Calu3 (cell line): ENCODE measurements at places on chromosomes 12 and 14.
A peak's percentile ranks its signal among the peaks of the same experiment; 100 is the strongest.

GRCh38 chr12:19760611-19761010, 321.3 kb downstream of the AEBP2 start:
- no peak for DNase-seq

GRCh38 chr12:24979329-24979728, 30.4 kb upstream of the BCAT1 start:
- DNase-seq: no peak

DNA sequence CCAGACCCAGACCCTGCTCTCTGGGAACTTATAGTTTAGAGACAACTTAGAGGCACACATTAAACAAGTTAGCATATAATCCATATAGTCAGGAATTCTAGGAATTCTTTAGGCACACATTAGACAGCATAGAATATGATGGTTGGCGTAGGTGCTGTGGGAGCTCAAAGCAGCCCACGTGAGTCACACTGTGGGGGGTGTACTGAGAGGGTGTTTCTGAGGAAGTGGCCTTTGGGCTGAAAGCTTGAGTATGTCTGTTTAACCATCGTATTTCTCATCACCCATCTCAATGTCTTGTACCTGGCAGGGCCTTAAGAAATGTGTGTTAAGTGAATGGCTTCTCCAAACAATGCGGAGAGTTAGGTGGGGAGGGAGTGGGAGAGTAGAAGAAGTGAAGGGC, 67.2 kb downstream of the TMEM30B start:
- no peak for DNase-seq

DNA sequence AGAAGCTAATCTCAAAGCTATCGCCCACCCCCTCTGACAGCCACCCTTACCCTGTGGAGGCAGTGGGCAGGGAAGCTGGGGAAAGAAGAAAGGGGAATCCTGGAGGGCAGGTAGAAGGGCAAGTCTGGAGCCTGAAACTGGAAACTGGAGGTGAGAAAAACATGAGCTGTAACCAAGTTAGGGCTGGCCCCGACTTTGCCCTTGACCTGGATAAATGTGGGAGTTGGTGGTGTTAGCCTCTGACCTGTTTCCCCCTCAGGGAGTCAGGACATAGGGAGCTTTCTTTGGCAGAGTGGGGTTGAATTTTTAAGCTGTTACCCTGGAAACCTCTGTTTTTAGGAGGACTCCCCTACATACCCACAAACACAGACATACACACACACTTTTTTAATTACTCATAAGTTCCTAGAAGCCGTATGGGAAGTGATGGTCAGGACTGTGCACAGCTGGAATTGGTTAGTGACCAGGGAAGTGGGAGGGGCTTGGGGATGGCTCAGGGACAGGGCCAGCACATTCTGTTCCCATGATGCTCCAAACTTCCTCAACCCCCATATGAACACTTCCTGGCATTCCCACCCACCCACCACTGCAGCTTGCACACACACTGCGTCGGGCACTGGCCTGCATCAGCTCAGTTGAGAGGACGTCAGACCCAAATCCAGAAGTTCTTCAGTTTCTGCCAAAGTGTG, 5.0 kb upstream of the MMP19 start:
- DNase-seq: no peak

GRCh38 chr12:43812057-43812456, 5.9 kb upstream of the TWF1 start:
- DNase-seq: no peak

DNA sequence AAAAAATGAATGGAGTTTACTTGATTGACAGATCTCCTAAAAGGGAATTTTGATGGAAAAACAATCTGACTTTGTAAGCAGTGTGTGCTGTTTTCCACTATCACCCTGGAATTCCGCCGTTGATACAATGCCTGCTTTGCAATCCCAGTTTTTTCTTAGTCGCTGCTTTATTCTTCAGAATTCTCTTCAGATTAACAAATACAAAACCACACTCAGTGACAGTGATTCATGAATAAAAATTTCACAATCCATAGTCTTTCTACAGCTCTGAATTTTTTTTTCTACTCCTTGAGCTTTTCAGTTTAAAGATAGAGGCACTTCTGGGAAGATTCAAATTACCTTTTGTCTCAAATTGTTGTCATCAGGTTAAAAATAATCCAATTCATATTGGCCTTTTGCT, 44.6 kb upstream of the KITLG start:
- no peak for DNase-seq

DNA sequence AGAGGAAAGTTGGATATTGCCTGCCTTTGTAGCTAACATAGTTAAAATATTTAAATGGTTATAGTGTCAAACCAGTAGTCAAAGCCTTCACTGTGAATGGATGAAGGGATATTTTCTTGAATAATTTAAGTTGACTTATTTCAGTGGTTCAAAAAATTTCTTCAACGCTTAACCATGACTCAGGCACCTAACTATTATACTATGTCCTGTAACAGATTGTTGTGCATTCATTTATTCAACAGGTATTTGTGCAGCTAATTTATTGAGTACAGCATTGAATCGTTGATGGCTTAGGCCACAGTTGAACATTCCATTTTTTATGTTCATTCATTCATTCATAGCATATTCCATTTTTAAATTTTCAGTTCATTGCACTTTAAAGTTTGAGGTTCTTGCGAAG, 9.2 kb downstream of the HIF1A start:
- DNase-seq: no peak

DNA sequence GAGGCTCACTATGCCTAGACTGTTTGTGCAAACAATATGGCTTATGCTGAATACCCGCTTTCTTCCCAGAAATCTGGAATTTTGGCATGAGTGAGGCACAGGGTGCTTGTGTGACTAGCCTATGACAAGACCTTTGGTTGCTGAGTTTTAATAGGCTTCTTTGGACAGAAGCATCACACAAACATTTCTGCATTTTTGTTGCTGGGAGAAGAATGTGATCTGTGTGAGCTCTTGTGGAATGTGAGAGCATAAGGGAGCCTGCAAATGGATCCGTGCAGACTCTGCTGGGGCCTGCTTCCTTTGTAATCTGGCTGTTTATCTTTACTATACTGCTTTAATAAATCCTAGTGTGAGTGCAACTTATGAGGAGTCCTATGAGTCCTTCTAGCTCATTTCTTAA, 83.0 kb upstream of the ZDHHC17 start:
- DNase-seq: no peak

DNA sequence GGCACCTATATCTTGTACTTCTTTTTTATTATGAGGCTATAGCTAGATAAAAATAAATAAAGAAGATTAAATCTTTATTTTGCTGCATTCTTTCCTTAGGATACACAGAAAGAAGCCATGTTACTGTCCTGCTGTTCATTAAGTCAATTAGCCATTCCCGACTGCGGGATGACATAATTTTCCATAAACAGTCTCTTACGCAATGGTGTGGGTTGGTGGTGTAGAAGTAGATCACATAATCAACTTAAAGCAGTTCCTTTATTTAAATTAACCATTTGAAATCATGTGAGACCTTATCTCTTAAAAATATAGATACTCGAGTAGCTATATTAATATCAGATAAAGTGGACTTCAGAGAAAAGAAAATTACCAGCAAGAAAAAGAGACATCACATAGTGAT, 40.2 kb downstream of the TAOK3 start:
- no peak for DNase-seq

- DNase-seq: peak; percentile 87
Measured at GRCh38 chr14:61321385-61322010, at the start of gene PRKCH. TSS of gene PRKCH (plus strand) at chr14:61321579. CDS start at chr14:61322102, 523 bp downstream.

DNA sequence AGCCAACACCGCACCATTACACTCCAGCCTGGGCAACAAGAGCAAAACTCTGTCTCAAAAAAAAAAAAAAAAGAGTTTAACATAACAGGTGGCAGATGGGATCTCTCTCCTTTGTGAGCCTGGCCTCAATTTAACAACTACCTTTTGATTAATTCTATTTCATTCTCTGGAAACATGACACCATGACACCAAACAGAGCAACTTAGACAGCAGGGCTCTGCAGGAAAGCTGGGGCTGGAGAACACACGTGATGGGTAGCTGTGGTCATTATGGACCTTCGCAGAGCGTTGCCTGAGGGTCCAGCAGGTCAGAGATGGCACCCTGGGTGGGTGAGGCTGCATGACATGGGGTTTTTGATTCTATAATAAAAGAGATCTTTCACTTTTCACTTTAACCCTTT, 1.7 kb upstream of the DGLUCY start:
- DNase-seq: no peak

- no peak for DNase-seq
Measured at GRCh38 chr14:95543021-95543420, 8.2 kb downstream of the GLRX5 start.

GRCh38 chr12:114360485-114360884, 45.5 kb downstream of the TBX5 start:
- no peak for DNase-seq

- DNase-seq: no peak
Measured at GRCh38 chr14:102929241-102930137, 7.0 kb downstream of the AMN start.

GRCh38 chr12:130488358-130488710, 150.6 kb downstream of the PIWIL1 start:
- no peak for DNase-seq

DNA sequence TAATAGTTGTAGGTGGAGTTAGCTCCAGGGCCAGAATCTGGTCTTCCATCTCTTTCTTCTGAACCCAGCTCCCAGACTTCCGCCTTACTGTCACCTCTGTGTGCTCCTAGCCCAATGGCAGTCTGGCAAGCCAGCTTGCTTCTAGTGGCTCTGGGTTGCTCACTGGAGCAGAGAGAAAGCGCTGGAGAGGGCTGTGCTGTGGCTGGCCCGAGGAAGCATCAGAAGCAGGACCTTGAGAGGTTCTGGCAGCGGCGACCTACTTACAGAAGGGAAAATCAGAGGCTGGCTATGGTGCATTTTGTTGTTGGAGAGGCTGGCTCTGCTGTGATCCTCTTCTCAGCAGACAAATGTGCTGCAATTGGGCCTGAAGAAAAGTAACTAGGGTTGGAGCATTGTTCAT, 28.6 kb downstream of the KCNA5 start:
- no peak for DNase-seq

GRCh38 chr14:74480046-74480445, 13.1 kb downstream of the NPC2 start:
- no peak for DNase-seq

DNA sequence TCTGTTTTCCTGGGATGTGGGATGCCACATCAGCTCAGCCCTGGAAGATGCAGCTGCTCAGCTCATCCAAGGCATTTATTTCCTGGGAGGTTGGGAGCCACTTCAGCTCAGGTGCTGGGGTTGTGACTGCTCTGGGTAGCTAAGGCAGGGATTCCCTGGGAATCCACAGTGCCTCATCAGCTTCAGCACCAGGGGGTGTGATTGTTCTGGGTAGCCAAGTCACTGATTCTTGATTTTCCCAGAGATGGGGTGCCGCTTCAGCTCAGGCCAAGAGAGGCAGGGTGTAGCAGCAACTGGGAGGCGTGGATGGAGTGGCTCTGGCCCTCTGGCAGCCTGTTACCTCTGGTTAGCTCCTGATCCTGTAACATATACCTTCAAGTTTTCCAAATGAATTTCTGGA, 81.3 kb upstream of the PRMT8 start:
- DNase-seq: no peak

DNA sequence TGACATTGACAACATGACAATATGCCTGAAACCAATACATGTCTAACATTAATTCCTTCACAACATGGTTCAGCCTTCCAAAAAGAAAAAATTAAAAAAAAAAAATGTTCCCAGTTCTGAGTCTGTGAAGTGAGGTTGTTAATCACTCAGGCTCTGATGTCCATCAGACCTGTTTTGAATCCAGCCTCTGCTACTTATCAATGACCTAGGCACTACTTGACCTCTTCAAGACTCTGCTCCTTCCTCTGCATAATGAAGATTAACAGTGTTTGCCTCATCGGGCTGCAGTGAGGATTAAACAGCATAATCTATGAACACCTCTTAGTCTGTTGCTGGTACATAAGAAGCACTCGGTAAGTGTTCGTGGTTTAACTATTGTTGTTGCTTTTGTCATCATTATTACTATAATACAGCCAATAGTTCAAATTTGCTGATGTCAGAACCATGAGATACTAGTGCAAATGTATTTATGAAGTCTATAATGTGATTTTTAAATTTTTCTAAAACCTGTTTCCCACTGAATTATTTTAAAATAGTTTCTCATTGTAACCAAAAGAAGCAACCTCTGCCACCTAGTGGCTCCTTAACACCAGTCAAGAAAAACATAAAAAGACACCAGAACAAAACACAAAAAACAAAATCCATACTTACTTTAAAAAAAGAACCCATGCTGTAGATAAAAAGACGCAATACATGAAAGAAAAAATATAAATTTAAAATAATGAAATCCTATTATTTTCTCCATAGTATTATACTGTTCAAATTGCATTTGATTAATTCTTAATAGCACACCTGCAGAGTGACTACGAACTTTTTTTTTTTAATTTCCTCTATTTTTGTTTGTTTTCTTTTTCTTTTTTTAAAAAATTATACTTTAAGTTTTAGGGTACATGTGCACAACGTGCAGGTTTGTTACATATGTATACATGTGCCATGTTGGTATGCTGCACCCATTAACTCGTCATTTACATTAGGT, 20.3 kb upstream of the TMX1 start:
- peak; percentile 9 for DNase-seq

DNA sequence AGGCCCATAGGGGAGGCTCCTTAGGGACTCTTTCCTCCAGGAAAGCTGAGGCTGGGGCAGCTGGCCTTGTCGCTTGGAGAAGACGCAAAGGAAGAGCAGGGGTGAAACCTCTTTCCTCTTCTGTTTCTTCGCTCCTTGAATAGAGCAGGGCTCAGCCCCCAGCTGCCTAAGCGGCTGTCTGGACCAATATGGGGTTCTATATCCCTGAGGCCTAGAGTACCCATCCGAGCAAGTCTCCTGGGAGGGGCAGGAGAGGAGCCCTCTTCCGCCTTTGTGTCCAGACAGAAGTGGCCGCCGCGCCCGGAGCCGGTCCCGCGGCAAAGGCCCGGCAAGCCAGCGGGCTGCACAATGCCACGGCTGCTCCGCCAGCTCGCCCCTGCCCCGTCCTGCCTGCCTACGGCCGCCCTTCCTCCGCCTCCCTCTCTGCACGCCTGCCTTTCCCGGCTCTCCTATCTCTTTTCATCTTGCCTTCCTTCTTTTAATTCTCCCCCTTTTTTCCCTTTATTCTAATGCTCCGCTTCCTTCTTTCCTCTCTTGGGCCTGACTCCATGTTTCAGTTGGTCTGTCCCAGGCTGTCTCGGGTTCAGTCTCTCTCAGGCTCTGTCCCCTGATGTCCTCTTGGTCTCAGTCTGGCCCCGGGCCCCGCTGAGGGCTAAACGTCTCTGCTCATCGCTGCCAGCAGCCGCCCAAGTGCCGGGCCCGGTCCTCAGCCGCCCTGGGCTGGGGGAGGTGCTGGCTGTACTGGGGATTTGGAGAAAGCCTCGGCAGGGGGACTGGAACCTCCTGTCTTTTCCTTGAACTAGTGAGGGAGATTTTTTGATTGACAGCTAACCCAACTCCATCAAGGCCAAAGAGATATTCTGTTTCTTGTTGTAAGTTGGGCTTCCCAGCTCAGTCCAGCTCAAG, 2.5 kb upstream of the HOXC9 start:
- DNase-seq: no peak

GRCh38 chr12:1830981-1831963, 10.9 kb downstream of the LRTM2 start:
- peak; percentile 87 for DNase-seq
